Activated naive CD8-positive, alpha-beta T cell treated with anti-CD3 and anti-CD28 coated beads, Interleukin-2, amount 10 ng/mL, durations not matched to agents 7 days and 5 days (primary cell): ENCODE measurements at places on chromosomes 1 and 21. TPM values are rescaled to one million over a fixed set of nuclear protein-coding genes. Genes with fewer than 3 reads are reported as not detected.
A peak's percentile ranks its signal among the peaks of the same experiment; 100 is the strongest.

- peak; percentile 27 for DNase-seq
- H3K27me3 ChIP-seq = peaks cover 2% of the 10 kb centered on the region
- peaks cover 13% of the 10 kb centered on the region for H3K4me1 ChIP-seq
- peak overlapping the region; percentile 15 for H3K27ac ChIP-seq
- H3K4me3 ChIP-seq = no peak overlapping the region
Observed at GRCh38 chr1:109634771-109635750, 15.4 kb downstream of the AMPD2 start.

DNA sequence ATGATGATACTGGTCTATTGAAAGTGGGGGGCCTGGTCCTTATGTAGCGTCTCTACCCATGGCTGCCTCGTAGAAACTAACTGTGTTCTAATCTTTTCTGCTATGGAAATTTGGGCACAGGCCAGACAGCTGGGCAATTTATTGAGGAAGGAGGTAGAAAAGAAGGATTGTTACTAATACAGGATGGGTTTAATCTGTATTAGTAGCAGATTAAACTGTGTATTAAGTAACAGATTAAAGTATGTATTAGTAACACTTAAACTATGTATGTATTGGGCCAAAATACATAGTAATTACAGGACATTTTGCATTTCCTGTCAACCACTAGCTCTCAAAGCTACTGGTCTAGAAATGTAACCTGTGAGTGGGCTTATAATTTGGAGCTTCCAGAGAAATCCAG lies 142.0 kb downstream of the MAST2 start:
- H3K27ac ChIP-seq = no peak overlapping the region
- peaks cover 6% of the 10 kb centered on the region for H3K36me3 ChIP-seq
- no peak overlapping the region for H3K4me3 ChIP-seq
- H3K4me1 ChIP-seq = no peaks in the 10 kb centered on the region
- no peak for DNase-seq

DNA sequence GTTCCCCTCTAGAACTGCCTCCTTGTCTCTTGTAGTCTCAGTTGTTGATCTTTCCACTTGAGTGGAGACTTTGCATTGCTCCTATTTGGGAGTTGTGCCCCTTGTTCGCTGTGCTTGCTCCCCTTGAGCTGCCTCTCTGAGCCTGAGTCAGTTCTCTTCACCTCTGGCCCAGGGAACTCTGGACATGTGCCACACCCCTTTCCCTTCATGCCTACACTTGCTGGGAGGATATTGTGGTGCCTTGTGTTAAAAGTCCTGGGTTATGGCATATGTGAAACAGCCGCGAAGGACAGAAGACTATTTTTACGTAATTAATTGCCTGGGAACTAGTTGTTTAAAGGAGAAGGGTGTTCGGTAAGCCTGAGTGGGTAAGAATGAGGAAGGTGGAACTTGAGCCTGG lies 32.2 kb upstream of the RPTN start:
- no peak overlapping the region for H3K27ac ChIP-seq
- DNase-seq = no peak
- peaks cover 8% of the 10 kb centered on the region for H3K4me1 ChIP-seq
- H3K4me3 ChIP-seq = no peak overlapping the region
- peaks cover 3% of the 10 kb centered on the region for H3K27me3 ChIP-seq

Gene ACOT11
- 1.2 TPM for total RNA-seq

DNA sequence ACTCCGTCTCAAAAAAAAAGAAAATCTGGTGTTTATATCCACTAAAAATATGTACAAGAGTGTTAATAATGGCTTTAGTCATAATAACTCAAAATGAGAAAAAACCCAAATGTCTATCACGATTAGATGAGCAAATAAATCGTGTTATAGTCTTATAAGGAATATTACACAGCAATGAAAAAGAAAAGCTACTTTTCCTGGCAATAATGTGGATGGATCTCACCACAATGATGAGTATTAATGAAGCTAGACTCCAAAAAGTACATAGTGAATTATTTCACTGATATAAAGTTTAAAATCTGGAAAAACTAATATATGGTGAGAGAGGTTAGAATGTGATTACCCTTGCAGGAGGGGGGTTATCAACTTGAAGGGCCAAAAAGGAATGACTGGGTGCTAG lies 9.7 kb downstream of the CD244 start:
- H3K4me3 ChIP-seq = no peak overlapping the region
- H3K36me3 ChIP-seq = peaks cover 15% of the 10 kb centered on the region
- DNase-seq = no peak
- H3K27me3 ChIP-seq = no peaks in the 10 kb centered on the region

DNA sequence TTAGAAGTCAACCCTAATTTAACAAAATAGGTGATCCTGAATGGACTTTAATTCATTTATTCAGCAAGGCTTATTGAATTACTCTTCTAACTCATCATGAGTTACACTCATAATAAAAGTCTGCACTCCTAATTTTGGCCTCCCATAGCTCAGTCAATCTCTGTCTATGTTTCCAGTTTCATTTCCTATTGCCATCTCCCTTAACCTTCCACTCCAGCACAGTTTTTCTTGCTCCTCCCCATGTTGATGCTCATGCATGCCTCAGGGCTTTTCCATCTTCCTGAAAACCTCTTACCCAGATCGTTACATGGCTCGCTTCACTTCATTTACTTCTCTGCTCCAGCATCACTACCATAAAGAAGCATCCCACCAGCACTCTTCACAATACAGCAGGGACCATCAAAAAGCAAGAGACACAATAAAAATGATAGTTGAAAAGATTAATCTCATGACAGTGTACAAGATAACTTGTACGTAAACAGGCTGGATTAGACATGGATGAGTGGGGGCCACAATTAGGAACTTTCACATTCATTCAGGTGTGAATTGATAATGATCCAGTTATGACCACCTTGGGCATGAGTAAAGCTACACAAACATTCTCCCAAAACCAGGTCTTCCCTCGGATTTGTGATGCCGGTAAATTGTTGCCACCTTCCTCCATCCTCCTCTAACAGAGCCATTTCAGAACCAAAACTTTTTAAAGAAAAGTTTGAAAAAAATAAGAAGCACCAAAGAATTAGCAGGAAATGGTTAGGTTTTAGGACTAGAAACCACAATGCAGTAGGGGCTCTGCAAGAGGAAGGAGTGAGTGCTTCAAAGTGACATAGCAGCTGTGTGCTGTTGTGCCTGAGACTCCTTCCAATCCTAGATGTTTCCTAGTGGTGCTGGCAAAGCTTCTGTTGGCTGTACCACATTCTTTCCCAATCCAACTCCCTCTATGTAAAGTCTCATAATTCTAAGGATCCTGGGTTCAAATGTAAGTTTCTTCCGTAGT lies 89.8 kb downstream of the OLFML2B start:
- H3K27ac ChIP-seq = peak overlapping the region; percentile 81
- no peak for DNase-seq
- no peaks in the 10 kb centered on the region for H3K27me3 ChIP-seq

DNA sequence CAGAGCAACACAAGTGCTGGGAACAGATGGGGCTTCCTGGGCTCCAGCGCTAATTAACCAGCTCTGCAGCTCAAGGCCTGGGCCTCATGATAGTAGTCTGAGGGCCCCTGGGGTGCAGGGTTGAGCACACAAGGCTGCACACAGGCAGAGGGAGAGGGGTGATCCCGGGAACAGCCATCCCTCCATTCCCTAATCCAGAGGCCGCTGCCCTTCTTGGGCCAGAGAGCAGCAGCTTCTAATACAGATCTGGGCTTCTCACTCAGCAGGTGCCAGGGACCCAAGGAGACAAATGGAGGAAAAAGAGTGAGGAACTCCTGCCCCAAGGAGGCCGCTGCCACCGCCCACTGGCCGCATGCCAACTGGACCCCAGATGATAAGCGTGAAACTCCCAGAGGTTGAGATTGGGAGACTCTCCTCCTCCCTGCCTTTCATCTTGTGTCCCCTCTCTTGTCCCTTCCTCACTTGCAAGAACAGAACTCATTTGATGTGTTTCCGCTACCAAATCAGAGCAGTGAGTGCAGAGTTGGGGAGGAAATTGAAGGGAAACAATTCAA lies 58.0 kb upstream of the IFNAR2 start:
- no peak overlapping the region for H3K27ac ChIP-seq
- H3K4me3 ChIP-seq = no peak overlapping the region
- no peak for DNase-seq
- H3K36me3 ChIP-seq = no peaks in the 10 kb centered on the region
- H3K27me3 ChIP-seq = peaks cover 26% of the 10 kb centered on the region
- H3K4me1 ChIP-seq = no peaks in the 10 kb centered on the region

Gene SERINC2
- not detected for total RNA-seq

GRCh38 chr1:7006996-7007871 lies 222.0 kb downstream of the CAMTA1 start:
- DNase-seq = no peak
- no peaks in the 10 kb centered on the region for H3K4me1 ChIP-seq
- no peak overlapping the region for H3K27ac ChIP-seq
- no peaks in the 10 kb centered on the region for H3K36me3 ChIP-seq

DNA sequence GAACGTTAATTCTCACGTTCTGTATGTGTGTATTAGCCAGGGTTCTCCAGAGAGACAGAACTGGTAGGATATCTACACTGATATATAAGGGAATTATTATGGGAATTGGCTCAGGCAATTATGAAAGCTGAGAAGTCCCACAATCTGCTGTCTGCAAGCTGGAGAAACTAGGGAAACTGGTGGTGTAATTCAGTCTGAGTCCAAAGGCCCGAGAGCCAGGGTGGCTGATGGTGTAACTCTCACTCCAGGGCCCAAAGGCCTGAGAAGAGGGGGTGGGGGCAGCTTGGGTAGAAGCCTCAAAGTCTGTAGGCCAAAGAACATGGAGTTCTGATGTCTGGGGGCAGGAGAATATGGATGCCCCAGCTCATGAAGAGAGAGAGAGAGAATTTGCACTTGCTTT lies 13.3 kb upstream of the VASH2 start:
- peaks cover 10% of the 10 kb centered on the region for H3K27me3 ChIP-seq
- H3K36me3 ChIP-seq = no peaks in the 10 kb centered on the region
- no peak overlapping the region for H3K4me3 ChIP-seq

GRCh38 chr1:106791041-106791440 lies 265.4 kb upstream of the PRMT6 start:
- no peaks in the 10 kb centered on the region for H3K36me3 ChIP-seq
- DNase-seq = no peak
- H3K4me3 ChIP-seq = no peak overlapping the region
- no peaks in the 10 kb centered on the region for H3K4me1 ChIP-seq

GRCh38 chr1:70355920-70356319 lies 1.4 kb upstream of the ANKRD13C start:
- peak overlapping the region; percentile 97 for H3K27ac ChIP-seq
- no peaks in the 10 kb centered on the region for H3K27me3 ChIP-seq
- H3K4me3 ChIP-seq = peak overlapping the region; percentile 93
- peaks cover 26% of the 10 kb centered on the region for H3K4me1 ChIP-seq
- H3K36me3 ChIP-seq = peaks cover 11% of the 10 kb centered on the region

Gene SESN2
- total RNA-seq = 14.6 TPM

DNA sequence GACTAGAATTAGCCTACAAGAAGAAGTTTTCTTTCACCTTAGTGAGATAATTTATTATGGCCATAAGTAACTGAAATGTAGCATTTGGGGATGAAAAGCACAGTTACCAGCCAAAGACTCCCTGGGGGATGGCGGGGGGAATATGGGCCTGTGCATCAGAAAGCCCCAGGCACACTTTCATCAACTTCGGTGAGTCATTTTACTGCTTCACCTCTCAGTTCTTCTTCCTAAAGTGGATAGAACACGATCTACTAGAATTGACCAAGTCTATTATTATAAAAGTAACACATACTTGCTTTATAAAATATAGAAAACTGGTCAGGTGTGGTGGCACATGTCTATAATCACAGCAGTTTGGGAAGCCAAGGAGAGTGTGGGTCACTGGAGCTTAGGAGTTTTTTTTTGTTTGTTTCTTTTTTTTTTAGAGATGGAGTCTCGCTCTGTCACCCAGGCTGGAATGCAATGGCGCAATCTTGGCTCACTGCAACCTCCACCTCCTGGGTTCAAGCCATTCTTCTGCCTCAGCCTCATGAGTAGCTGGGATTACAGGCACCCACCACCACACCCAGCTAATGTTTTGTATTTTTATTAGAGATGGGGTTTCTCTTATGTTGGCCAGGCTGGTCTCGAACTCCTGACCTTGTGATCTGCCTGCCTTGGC lies 141.8 kb downstream of the ZZZ3 start:
- DNase-seq = no peak
- no peak overlapping the region for H3K4me3 ChIP-seq
- H3K27me3 ChIP-seq = no peaks in the 10 kb centered on the region
- peaks cover 5% of the 10 kb centered on the region for H3K4me1 ChIP-seq
- no peaks in the 10 kb centered on the region for H3K36me3 ChIP-seq

- H3K4me3 ChIP-seq = no peak overlapping the region
- no peak overlapping the region for H3K27ac ChIP-seq
- no peaks in the 10 kb centered on the region for H3K27me3 ChIP-seq
- no peak for DNase-seq
- peaks cover 2% of the 10 kb centered on the region for H3K36me3 ChIP-seq
- peaks cover 20% of the 10 kb centered on the region for H3K4me1 ChIP-seq
Observed at GRCh38 chr1:165637427-165637826, 6.4 kb downstream of the MGST3 start.

- H3K4me1 ChIP-seq = peaks cover 5% of the 10 kb centered on the region
- H3K27ac ChIP-seq = no peak overlapping the region
- no peaks in the 10 kb centered on the region for H3K27me3 ChIP-seq
- no peak for DNase-seq
Observed at GRCh38 chr1:11156963-11157362, 32.2 kb upstream of the ANGPTL7 start.

Gene EDARADD
- 3.6 TPM for total RNA-seq
